ENCODE measurements at places on chromosomes 2 and 18.
A peak's percentile ranks its signal among the peaks of the same experiment; 100 is the strongest.

GRCh38 chr2:26846334-26847306 lies 1.3 kb upstream of the DPYSL5 start:
- peak; percentile 45 for DNase-seq

DNA sequence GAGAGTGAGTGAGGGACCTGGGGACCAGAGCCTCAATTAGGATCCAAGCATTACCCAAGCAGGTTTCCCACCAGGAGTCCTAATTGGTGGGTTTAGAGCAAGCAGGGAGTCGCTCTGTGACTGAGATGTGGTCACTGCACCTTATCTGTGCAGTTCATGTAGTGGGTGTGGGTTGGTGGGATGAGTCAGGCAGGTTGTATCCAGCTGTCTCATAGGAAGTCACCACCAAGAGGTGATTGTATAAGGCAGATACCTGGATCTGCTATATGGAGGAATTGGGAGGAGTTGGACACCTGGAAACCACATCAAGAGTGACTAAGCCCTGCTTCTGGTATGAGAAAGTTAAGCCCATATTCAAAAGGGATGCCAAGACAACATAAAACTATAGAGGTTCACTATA lies 106.8 kb downstream of the ARHGAP28 start:
- no peak for DNase-seq

GRCh38 chr2:112314856-112315255 lies 39.5 kb downstream of the ZC3H6 start:
- no peak for DNase-seq

DNA sequence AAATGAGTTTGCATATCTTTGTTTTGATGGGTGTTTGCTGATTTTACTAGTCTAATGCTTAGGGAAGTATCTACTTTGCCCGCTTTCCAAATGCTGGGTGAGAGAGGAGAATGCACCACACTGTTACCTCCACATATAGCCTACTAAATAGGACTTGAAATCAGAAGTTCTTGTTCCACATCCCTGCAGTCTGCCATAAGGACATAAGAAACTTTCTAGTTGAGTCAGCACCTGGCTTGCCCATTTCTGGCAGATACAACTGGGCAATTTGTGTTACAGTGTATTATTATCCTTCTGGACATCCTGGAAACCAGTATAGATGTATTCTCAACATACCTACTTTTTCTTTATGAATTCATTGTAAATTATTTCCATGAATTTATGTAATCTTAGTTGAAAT lies 29.5 kb downstream of the ANXA4 start:
- DNase-seq: no peak

GRCh38 chr18:52999633-53000032 lies 659.6 kb downstream of the DCC start:
- DNase-seq: no peak

GRCh38 chr2:8015848-8016600 lies 665.8 kb upstream of the ID2 start:
- no peak for DNase-seq

GRCh38 chr2:155770516-155770915 lies 562.0 kb downstream of the NR4A2 start:
- DNase-seq: no peak

DNA sequence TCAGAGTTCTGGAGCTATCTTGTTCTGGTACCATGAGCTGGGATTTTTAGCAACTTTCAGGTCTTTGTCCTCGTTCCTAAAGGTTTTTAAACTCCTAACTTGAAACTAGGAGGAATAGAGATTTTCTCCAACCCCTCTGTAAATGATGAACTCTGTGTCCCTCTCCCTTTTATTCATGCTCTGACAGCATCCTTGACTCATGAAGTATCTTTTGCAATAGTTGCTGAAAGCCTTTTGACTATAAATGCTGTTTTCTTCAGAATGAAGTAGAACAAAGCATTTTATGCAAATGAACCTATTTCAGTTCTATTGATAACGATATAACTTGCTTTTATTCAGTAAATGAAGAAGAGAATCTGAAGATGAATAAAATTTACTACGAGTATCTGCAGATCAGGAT lies 17.0 kb upstream of the MAPRE2 start:
- DNase-seq: no peak

DNA sequence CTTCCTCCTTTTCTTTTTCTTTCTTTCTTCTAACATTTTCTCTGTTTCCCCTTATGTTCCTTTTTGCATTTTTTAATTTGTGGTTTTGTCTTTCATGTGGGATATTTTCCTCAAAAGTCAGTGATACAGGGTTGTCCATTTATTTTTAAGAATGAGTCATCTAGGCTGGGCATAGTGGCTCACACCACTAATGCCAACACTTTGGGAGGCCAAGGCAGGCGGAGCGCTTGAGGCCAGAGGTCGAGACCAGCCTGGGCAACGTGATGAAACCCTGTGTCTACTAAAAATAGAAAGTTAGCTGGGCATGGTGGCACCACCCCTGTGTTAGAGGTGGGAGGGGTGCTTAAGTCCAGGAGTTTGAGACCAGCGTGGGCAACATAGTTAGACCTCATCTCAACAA lies 35.8 kb downstream of the KATNAL2 start:
- no peak for DNase-seq

DNA sequence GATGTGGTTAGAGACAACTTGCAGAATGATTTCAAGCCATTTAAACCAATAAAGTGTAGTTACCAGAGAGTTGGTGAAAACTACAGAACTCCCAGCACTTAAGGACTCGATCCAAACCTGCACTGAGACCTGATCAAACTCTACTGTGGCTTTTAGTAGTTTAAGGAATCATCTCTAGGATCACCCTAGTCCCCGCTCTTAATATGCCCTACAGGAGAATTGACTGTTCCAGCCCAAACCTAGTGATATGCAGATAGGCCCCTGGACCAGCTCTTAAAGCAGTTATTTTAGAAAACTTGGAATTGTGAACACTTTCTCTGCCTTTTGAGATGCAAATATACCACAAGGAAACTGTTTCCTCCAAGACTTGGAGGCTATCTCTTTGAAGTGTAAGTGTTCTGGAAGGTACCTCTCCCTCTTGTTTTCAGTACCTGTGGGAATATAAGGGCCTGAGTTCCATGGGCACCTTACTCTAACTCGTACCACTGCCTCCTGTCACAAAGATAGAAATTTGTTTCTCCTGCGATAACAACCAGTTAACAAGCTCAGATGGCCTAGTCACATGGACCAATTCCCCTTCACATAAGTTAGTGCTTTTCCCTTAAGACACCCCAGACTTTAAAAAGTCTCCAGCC lies 1367.2 kb upstream of the SLC39A10 start:
- no peak for DNase-seq

DNA sequence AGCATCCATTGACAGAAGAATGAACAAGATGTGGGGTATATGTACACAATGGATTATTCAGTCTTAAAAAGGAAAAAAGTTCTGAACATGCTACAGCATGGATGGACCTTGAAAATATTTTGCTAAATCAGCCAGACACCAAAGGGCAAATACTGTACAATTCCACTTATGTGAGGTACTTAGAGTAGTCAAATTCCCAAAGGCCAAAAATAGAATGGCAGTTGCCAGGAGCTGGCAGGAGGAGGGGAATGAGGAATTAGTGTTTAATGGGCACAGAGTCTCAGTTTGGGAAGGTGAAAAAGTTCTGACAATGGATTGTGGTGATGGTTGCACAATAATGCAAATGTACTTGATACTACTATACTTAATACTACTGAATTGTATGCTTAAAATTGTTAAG lies 193.2 kb downstream of the MBD2 start:
- no peak for DNase-seq

DNA sequence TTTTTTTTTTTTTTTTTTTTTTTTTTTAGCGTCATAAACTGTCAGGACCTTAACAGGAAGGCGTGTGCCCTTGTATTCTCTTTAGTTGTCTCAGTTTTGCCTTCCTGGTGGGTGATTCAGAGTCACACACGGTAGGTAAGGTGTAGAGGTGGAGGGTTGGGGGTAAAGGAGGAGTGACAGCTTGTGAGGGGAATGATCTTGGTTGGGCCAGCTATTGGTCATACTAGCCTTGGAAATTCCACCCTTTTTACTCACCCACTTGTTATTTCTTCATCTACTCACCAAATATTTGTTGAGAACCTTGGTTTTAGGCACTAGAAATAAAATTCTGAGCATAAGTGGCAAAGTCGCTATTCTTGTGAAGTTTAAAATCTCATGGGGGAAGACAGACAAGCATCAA lies 22.2 kb downstream of the SMIM21 start:
- DNase-seq: no peak

GRCh38 chr2:50126845-50127244 lies 905.1 kb downstream of the NRXN1 start:
- no peak for DNase-seq

GRCh38 chr2:237742614-237743013 lies 56.0 kb upstream of the RBM44 start:
- no peak for DNase-seq

GRCh38 chr2:48274040-48274439 lies 255.9 kb upstream of the STON1 start:
- DNase-seq: no peak

DNA sequence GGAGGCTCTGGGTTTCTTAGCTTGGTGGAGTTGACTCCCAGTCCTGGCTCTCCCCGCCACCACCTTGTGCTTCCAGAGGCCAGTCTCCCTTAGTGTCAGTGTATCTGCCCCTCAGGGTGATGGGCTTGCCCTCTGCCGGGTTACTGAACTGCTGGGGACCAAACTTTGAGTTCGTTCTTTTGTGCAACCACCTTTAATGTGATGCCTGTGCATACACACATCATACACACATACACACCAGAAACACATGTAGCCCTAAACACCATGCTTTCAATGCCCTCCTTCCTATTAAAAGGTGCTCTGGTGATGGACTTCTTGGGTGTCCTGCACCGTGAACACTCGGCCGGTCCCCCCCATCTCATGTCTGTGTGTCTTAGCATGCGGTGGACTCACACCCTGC lies 315.1 kb upstream of the EPAS1 start:
- no peak for DNase-seq

DNA sequence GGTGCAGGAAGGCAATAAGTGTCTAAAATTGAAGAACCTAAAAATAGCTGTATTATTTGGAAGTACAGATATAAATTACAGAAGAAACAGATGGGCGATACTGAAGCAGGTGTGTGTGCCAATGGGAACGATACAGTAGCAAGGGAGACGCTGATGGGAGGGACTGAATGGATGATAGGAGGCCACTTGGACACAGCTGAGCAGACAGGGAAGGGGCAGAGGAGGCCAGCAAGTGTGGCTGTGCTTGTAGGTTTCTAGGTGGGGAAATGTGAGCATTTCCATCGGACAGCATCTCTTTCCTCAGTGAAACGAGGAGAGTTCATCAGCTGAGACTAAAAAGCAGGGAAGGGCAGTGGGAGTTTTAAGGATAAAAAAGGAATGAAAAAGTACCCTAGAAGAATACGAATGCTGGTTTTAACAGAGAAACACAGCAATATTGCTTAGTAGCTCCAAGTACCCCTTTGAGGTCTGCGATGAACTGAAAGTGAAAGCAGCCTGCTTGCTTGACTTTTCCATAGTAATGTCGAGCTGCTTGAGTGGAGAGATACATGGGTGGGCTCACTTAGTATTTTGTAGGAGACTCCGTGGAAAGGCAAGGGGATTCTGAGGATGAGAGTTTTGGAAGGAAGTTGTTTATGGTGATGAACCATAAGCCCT lies 91.7 kb upstream of the EPC2 start:
- no peak for DNase-seq

GRCh38 chr18:31303771-31304170 lies 14.2 kb upstream of the DSG1 start:
- DNase-seq: no peak

- DNase-seq: no peak
These were observed 192.5 kb downstream of the SMAD2 start for GRCh38 chr18:47737956-47738355.

DNA sequence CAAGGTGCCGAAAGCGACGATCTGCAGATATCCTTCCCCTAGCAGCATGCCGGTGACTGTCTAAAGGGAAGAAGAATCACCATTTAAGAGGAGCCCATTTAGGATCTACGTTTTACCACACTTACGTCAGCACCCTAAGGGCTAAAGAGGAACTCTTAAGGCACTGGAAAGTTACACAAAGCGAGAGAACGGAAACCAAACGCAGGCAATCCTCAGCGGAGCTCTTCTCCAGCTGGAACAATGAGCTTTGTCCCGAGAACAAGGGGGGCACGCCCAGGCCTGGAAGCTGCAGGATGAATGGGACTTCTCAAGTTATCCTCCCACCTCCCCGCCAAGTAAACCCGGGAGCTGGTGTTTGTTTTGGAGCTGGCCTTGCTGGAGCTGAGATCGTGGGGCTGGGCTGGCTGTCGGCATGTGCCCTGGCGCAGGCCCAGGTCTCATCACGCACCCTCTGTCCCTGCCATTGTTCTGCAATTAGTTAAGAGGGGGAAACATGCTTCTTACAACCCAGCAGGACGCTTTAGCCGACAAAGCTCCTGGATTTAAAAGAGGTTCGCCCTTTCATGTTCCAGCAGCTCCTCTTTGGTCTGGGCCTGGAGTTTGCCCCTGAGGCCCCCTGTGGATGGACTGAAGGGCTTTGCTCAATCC lies 36.4 kb downstream of the PXDN start:
- no peak for DNase-seq

DNA sequence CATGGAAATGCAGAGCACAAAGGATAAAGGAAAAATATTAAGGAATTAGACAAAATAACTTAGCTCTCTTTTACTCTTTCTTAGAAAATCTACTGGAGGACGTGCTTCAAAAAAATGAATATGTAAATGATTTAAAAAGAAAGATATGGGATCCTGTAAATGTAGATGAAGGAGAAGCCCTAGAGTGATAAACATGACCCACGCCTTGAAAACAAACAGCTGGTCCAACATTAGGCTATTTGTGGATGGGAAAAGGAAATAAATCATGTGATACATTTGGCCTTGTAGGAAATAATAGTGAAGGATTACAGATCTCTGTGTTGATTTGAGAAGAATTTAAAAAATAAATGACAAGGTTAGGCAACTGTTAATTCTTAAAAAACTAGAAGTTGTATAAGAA lies 492.1 kb upstream of the SLC39A10 start:
- DNase-seq: no peak

DNA sequence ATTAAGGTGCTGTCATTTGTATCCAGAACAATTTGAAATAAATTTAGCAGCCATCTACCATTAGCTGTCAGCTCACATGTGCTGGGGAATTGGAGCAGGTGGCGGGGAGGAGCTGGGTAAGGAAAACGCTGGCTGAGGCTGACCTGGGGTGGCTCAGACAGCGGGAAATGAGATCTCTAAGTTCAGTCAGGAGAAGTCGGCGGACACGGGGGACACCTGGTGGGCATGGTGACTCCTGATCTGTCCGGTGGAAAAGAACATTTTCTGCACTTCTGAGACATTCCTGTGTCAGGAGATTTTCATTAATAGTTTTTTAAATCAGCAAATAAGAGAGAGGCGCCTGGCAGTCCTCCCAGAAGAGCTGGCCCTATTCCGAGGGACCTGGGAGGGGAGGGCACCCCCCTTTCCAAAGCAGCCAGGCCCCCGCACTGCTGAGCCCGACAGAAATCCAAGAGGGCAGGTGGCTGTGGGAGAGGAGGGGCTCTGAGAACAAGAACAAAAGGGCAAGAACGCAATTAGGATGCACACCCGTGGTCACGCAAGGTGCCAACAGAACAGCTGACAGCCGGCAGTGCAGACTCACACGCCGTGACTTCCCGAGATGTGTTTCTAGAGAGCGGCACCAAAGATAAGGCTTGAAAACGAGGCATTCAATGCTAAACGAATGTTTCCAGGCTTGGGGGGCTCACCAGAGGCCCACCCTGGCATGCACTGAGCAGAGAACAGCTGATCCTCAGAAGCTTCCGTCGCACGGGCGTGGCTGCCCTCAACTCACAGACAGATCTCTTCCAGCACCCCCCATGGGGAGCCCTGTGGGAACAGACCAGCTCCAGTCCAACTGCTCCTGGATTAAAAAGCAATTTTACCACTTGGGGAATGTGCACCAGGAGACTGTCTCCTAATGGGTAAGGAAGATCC lies 26.4 kb downstream of the SLC66A2 start:
- no peak for DNase-seq

GRCh38 chr2:65831509-65831908 lies 399.1 kb upstream of the SPRED2 start:
- no peak for DNase-seq

All from stimulated activated CD4-positive, alpha-beta T cell treated with anti-CD3 and anti-CD28 coated beads, Interleukin-15, amount 100 ng/mL, for 48 hours (primary cell).